ENCODE measurements at places on chromosomes 5 and 9. TPM values are rescaled to one million over a fixed set of nuclear protein-coding genes. Genes with fewer than 3 reads are reported as not detected.
A peak's percentile ranks its signal among the peaks of the same experiment; 100 is the strongest.

TMEM174 gene
- total RNA-seq: not detected

AUH gene
- total RNA-seq: 8.1 TPM

- no peaks in the 10 kb centered on the region for H3K36me3 ChIP-seq
- no peak overlapping the region for H3K4me3 ChIP-seq
- H3K27ac ChIP-seq: no peak overlapping the region
Observed at GRCh38 chr9:83024506-83025125, 38.3 kb downstream of the RASEF start.

- H3K4me3 ChIP-seq: no peak overlapping the region
- H3K4me1 ChIP-seq: no peaks in the 10 kb centered on the region
- H3K36me3 ChIP-seq: no peaks in the 10 kb centered on the region
Observed at GRCh38 chr5:63553073-63553472, 409.2 kb downstream of the HTR1A start.

- H3K4me3 ChIP-seq: no peak overlapping the region
- no peak overlapping the region for H3K27ac ChIP-seq
- H3K36me3 ChIP-seq: no peaks in the 10 kb centered on the region
- H3K4me1 ChIP-seq: peaks cover 3% of the 10 kb centered on the region
- H3K27me3 ChIP-seq: no peaks in the 10 kb centered on the region
Observed at GRCh38 chr5:37755581-37755980, 84.3 kb downstream of the GDNF start.

DNA sequence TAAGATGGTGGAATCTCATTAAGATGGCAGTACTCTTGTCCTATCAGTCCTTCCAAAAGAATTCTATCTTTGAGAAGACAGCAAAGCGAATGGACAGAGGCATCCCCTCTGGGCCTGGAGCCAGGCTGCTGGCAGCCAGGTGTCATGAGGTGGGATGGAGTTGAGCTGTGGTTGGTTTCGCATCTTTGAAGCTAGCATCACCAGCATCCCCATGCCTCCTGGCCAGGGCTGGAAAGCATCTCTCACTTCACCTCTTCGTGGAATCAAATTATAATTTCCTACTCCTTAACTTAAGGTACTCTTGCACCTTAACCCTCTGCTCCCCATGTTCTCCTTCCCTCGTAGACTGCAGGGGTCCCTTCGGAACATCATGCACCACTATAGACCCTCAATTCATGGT is 248.3 kb downstream of the GADD45G start:
- no peaks in the 10 kb centered on the region for H3K27me3 ChIP-seq
- H3K4me3 ChIP-seq: no peak overlapping the region
- no peak overlapping the region for H3K27ac ChIP-seq
- no peaks in the 10 kb centered on the region for H3K36me3 ChIP-seq
- H3K4me1 ChIP-seq: no peaks in the 10 kb centered on the region
- no peak for DNase-seq

- no peak overlapping the region for H3K27ac ChIP-seq
- H3K4me1 ChIP-seq: no peaks in the 10 kb centered on the region
- DNase-seq: no peak
- H3K27me3 ChIP-seq: no peaks in the 10 kb centered on the region
- no peak overlapping the region for H3K4me3 ChIP-seq
Observed at GRCh38 chr9:110340306-110340705, 2.6 kb upstream of the TXNDC8 start.

GRCh38 chr9:108119530-108120113 is 630.1 kb upstream of the KLF4 start:
- no peak overlapping the region for H3K4me3 ChIP-seq
- H3K4me1 ChIP-seq: no peaks in the 10 kb centered on the region
- no peaks in the 10 kb centered on the region for H3K27me3 ChIP-seq
- no peak overlapping the region for H3K27ac ChIP-seq

GOLGA1 gene
- 11.9 TPM for total RNA-seq

DNA sequence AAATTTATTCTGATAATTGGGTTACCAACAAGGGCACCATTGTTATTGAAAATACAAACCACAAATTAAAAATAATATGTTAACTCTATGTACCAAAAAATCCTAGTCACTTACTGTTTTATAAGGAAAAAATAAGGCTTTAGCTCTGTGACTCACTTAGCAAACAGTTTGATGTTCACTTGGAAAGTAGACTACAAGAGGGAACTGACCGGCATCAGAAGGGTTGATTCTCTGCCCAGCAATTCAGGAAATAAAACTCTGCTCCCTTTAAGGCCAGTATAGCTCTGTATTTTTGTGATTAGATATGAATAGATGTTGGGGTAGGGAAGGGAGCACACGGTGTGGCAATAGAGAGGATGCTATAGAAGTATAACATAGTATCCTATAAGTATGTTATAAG is 671.3 kb downstream of the LRRC70 start:
- no peak overlapping the region for H3K4me3 ChIP-seq
- no peaks in the 10 kb centered on the region for H3K27me3 ChIP-seq
- no peaks in the 10 kb centered on the region for H3K36me3 ChIP-seq
- H3K27ac ChIP-seq: no peak overlapping the region
- DNase-seq: no peak

- no peaks in the 10 kb centered on the region for H3K4me1 ChIP-seq
- H3K36me3 ChIP-seq: peaks cover 3% of the 10 kb centered on the region
- H3K27me3 ChIP-seq: no peaks in the 10 kb centered on the region
Observed at GRCh38 chr5:88262116-88262515, 6.5 kb downstream of the TMEM161B start.

GRCh38 chr9:126613651-126614050 is at the start of gene LMX1B:
Gene LMX1B, plus strand, starts transcription at chr9:126613928. Its CDS starts 522 bp downstream, at chr9:126614450.
- H3K4me3 ChIP-seq: no peak within 1 kb of the TSS
- peaks cover 96% of the 10 kb centered on the region for H3K27me3 ChIP-seq
- no peaks in the 10 kb centered on the region for H3K4me1 ChIP-seq
- peak; percentile 17 for DNase-seq

DNA sequence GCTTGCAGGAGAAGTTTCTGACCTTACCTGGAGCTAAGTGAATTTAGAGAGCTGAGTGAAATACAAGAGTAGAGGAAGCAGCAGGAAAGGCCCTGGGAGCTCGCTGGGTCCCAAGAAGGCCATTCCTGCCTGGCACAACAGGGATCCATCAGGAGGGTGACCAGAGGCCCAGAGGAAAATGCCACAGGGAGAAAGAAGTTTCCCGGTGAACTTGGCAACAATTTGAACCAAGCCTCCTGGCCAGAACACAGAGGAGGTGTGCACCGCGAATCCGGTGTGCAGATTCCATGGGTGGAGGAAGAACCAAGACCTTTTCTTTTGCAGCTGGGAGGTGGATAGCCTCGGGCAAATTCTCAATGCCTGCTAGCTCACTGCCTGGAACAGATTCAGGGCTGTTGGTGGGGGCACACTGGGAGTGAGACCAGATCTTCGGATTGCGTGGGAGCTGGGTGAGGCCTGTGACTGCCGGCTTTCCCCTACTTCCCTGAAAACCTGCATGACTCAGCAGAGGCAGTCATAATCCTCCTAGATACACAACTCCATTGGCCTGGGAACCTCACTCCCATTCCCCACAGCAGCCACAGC is 1850.9 kb upstream of the NUDT12 start:
- no peaks in the 10 kb centered on the region for H3K27me3 ChIP-seq
- no peak for DNase-seq
- no peak overlapping the region for H3K4me3 ChIP-seq

DNA sequence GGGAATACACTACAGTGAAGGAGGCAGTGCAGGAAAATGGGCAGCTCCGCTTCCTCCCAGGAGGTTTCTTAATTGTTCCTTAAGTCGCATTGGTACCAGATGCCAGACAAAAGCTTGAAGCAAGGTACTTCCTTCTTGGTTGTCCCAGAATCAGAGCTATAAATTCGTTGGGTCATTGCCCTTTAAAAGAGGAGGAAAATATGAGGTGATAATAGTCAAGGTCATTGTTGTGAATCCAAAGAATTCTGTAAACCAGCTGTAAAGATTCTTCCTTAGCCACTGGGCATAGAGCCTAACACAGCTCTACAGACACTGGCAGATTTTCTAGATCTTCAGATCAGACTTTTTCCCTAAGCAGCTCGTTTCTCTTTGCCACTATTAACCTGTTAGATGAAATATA is 444.1 kb upstream of the TLE4 start:
- H3K4me3 ChIP-seq: no peak overlapping the region
- H3K36me3 ChIP-seq: no peaks in the 10 kb centered on the region
- H3K27me3 ChIP-seq: no peaks in the 10 kb centered on the region
- H3K4me1 ChIP-seq: no peaks in the 10 kb centered on the region
- no peak overlapping the region for H3K27ac ChIP-seq
- DNase-seq: no peak

- DNase-seq: no peak
- no peak overlapping the region for H3K27ac ChIP-seq
- H3K27me3 ChIP-seq: no peaks in the 10 kb centered on the region
Observed at GRCh38 chr9:36116593-36116992, 19.9 kb upstream of the GLIPR2 start.
